SK-N-SH treated with all-trans-retinoic acid at 6 μM for 48 hours (cell line): ENCODE measurements at places on chromosomes 1 and 21.

DNA sequence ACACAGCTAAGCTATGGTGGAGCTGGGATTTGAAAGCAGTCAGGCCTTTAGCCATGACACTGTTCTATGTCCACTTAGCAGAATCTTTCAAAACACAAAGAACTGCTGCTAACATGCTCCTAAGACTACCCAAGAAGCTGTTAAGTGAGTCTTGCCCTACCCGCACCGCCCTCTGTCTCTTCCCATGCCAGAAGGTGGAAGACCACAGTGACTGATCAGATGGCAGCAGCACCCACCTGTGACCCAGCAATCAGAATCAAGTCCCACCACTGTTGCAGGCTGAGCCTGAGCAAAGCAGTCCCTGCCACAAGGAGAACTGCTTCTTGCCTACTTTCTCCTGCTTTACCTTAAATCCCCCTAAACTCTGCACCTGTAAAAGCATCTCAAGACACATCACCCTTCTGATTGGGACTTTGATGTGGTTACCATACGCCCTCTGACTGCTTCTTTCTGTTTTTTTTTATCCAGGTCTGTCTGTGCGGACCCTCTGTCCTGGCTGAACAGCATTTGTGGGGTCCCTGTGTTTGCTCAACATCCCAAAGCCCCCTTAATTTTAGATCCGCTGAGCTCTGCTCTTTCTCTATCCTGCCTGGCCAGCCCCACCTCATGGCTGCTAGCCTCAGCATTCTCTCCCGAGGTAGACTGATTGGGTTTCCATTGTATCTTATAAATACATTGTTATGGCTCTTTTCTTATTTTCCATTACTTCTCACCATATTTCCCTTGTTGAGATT is 16.0 kb downstream of the IRF2BP2 start:
- ATAC-seq: no peak

DNA sequence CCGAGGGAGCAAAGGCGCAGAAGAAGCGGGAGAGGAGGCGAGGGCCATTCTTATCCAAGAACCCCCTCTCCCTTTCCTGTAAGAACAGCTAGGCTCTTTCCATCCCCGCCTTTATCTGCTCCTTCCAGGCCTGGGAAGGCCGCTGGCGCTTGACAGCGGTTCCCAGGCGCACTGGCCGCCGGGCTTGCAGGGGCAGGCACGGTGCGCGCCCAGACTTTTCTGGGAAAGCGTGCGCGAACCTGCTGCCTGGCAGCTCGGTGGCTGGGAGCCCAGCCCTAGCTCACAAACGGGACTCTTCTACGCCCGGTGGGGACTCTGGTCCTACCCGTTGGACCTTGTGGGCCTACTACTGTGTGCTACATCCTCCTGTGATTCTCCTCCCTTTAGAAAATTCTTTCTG is 8.8 kb upstream of the IFNLR1 start:
- ATAC-seq: no peak

- ATAC-seq: peak; percentile 99
Observed at GRCh38 chr1:177170756-177171535, at the start of gene BRINP2. TSS of gene BRINP2 (plus strand) at chr1:177170958. CDS start at chr1:177229877, 58,919 bp downstream.

DNA sequence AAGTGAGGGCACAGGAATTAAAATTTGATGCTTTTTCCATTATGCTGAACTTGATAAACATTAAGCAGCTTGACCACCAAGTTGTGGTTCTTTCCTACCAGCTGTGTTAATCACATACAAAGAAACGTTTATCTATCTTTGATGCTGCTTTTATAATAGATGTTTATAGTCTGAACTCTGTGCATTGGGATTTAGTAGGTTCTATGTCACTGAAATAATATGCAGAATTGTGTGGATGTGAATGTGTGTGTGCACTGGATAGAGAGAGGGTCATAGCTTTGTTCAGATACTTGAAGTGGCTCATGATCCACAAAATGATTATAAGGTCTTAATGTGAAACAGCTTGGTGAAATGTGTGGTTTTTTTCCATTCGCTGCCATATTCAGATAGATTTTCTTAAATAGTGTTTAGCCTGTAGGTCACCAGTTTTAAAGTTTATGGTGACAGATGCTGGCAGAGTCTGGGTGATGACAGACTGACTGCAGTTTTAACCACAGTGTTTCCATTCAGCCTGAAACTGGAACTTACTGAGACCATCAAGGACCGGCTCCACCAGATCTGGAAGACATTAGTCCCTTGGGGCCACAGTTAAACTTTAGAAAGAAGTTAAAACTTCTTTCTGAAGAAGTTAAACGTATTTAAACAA is 10.2 kb downstream of the DDI2 start:
- no peak for ATAC-seq

DNA sequence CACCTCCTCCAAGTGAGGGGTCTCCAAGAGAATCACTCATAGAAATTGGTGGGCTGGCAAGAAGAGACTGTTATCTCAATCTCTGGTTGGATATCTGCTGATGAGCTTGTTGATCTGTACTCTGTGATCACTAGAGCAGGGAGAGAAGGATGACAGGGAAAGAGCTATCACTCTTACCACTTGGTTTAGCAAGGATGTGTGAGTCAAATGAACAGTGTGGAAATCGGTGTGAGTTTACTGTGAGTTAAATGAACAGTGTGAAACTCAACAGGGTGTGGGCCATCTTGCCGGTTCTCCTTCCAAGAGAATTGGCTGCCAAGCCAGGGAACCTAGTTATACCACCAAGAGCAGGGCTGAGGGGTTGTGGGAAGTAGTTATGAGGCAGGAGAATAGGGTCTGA is 33.3 kb upstream of the CD1D start:
- ATAC-seq: no peak

DNA sequence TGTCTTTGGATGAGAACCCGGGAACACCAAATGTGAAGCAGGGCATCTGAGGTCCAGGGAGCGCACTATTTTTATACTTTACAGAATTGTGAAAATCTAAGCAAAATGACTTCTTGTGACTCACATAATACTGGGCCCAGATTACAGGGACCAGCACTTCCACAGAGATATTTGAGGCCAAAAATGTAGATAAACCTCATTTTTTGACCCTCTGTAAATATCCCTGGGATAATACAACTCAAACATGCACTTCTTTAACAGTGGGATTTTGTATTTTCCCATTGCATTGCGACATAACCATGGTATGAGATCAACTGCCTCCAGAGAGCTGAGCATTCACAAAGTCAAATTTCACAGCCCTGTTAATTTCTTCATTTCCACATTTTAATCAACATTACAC is 289.4 kb upstream of the ADGRL4 start:
- no peak for ATAC-seq

- no peak for ATAC-seq
Observed at GRCh38 chr1:88802404-88802803, 89.0 kb downstream of the GTF2B start.
